ENCODE measurements at places on chromosomes 16 and 17.

DNA sequence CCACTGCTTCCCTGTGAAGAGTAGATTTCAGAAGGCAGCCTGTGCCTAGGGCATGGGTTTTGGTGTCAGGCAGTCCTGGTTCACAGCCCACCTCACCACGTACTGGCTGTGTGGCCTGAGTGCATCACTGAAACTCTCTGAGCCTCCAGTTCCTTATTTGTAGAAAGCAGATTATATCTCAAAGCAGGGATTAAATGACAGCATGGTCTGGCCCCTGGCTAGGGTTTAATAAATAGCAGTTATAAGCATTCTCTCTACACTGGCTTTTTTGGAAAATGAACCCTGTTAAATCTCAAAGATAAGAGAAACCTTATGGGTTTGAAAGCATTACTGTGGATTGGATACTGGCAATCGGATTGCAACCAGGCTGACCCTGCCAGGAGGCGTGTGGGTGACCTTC is 2.9 kb upstream of the MT1M start:
- no peak for DNase-seq

DNA sequence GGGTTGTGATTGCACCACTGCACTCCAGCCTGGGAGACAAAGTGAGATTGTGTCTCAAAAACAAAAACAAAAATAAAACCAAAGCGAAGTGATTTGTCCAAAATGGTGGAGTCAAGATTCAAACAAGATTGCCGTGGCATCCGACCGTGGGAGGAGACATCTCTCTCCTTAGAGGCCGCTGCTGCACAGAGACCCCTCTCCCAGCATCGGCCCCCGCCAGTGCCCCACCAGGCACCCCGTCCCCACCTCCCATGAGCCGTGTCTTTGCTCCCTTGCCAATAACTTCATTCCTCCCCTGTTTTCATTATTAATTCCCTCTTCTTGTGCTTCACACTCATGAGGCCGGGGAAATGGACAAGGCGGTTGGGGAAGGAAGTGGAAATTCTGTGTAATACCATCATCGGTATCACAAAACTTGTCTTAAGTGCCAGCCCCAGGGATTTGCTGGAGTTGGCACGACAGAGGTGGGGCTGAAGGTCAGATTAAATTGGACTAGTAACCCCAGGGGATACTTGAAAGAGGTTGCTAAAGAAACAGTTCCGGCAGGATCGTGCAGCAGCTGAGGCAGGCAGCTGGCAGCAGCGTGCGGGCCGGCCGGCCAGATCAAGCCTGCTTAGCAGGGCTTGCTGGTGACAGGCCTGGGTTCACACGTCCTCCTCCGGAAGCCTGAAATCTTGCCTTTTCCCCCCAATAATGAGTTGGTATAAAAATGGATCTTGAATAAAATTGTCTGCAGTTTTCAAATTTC is 66.8 kb downstream of the RTN4RL1 start:
- DNase-seq, result no peak

DNA sequence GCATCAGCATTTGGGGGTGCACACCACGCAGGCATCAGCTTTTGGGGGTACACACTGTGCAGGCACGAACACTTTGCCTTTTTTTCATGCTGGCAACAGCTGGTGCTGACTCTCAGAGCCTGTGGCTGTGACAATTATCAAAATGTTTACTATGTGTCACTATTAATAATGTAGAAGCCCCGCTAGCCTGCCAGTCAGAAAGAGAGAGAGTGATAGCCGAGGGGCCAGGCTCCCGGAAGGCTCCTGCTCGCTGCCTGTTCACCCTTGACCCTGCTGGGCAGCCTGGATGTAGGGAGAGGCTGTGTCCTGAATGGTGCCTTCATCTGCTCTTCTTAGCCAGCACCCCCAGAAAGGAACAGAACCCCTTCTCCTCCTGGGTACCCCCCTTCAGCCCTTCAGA is 61.9 kb downstream of the SDK2 start:
- DNase-seq, result no peak

- DNase-seq, result no peak
These were observed 20.4 kb upstream of the NUP93 start for GRCh38 chr16:56709443-56710040.

- no peak for DNase-seq
These were observed 44.3 kb downstream of the SPECC1 start for GRCh38 chr17:20053361-20053964.

- no peak for DNase-seq
These were observed 11.3 kb upstream of the GSE1 start for GRCh38 chr16:85601730-85602401.

- DNase-seq, result no peak
These were observed 357.9 kb downstream of the SLC39A11 start for GRCh38 chr17:72734613-72735012.

GRCh38 chr16:3458852-3459361 is 15.4 kb downstream of the NAA60 start:
- DNase-seq, result no peak

GRCh38 chr16:55284718-55285099 is 39.3 kb upstream of the IRX6 start:
- no peak for DNase-seq

DNA sequence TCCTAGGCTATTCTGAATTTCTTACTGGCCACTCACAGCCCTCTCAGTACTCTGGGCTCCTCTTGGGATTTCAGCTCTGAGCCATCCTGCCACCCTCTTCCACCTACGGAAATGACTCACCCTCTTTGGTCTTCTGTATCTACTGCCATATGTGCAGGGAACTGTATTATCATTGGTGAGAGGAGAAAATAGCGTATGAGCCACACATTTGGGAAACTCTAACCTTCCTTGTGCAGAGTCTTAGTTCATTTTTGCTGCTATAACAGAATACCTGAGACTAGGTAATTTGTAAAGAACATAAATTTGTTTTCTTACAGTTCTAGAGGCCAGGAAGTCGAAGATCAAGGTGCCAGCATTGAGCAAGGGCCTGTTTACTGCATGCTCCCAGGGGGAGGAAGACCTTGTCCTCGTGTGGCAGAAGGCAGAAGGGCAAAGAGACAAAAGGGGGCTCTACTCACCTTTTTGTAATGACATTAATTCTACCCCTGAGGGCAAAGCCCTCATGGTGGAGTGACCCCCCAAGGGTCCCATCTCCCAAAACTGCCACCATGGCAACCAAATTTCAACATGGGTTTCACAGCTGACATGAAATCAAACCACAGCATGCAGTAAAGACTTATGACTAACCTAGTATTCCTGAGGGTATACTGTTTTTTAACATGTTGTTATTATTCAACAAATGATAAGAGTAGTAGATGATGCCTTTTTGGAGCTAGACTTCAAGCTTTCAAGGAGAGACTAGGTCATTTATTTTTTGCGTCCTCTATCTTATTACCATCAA is 191.8 kb downstream of the PRKCA start:
- no peak for DNase-seq

- DNase-seq, result no peak
These were observed 103.1 kb downstream of the STX8 start for GRCh38 chr17:9472541-9472940.

- DNase-seq, result no peak
These were observed 314.3 kb downstream of the SOX9 start for GRCh38 chr17:72434991-72435618.

DNA sequence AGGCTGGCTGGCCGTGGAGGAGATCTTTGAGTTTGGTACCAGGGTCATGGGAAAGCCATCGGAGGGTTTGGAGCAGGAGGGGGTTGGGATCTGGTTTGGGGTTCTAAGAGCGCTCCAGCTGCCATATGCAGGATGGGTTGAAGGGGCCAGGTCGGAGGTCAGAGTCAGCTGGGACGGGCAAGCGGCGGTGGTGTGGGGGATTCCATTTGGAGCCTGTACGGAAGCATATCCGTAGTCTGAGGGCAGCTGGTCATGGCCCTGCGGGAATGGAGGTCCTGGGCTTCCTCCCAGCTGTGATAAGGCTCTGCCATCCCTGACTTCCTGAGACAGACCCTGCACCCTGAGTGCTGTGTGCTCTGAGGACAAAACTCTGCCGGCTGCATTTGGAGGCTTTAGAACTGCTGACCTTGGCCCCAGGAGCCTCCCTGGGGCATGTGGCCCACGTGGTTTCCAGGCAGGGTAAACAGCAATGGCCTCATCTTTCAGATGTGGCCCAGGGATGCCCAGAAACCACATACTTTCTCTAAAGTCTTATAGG is 46.5 kb downstream of the ATP2C2 start:
- DNase-seq, result no peak

GRCh38 chr17:3732210-3732621 is 8.5 kb downstream of the HASPIN start:
- no peak for DNase-seq

GRCh38 chr17:885971-886571 is 93.5 kb downstream of the NXN start:
- no peak for DNase-seq

- DNase-seq, result no peak
These were observed 142.9 kb downstream of the RAB11FIP4 start for GRCh38 chr17:31534223-31534888.

DNA sequence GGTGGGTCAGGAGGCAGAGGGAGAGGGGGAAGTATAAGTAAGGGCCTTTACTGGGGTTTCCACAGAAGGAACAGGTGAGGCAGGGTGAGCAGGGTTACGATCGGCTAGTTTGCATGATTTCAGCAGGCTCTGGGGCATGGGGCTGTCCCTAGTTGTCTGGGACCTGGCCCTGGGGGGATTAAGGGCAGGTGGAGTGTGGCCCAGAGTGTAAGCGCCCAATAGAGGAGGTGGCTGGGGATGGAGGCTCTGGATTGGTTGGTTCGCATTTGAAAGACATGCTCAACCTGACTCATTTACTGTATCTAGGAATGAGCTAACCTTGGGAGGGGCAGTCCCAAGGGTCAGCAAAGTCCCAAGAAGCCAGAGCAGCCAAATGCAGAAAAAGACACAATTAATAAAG is 230.3 kb downstream of the MAP2K4 start:
- no peak for DNase-seq

DNA sequence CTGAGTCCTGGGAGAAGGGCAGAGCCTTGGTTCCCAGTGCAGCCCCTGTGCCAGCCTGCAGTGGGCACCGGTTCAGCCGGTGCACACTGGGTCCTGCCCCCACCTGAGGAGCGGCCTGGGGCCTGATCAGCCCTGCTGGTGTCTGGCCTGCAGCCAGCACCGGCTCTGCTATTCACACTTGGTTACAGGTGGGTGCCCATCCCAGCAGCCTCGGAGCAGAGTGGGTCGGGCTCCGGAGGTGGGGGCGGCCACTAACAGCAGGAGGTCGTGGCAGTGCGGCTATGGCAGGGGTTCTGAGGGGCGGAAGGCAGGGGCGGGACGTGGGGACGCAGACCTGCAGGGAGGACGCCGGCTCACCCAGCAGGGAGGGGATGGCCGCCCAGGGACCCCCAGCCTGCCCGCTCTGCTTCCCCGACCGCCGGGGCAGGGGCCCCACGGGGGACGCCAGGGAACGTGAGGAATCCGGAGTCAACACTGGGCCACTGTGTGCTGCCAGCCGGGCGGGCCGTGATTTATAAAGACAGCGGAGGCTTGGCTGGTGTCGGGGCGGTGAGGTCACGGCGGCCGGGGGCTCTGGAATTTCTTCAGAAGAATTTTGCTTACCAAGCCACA is 20.3 kb downstream of the METRNL start:
- no peak for DNase-seq

GRCh38 chr17:76867578-76868175 is 527 bp upstream of the MGAT5B start:
- no peak for DNase-seq

DNA sequence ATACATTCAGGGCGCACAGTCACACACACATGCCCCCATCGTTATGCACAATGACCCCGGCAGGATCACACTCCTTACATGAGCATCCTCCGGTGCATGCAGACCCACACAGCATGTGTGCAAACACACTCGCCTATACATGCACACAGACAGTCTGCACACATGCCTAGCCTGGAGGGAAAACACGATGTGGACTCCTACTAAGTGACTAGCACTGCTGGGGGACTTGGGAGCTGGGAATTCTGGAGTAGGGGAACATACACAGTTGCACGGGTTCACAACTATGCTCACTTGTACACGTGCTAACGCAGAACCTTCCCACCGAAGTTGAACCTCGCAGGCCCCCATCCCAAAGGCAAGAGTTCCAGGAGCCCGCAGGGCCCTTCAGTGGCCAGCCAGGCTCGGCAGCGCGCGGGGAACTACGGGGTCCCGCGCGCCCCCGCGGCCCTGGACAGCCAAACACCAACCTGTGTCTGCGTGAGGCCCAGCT is 2.0 kb downstream of the DLX3 start:
- no peak for DNase-seq

DNA sequence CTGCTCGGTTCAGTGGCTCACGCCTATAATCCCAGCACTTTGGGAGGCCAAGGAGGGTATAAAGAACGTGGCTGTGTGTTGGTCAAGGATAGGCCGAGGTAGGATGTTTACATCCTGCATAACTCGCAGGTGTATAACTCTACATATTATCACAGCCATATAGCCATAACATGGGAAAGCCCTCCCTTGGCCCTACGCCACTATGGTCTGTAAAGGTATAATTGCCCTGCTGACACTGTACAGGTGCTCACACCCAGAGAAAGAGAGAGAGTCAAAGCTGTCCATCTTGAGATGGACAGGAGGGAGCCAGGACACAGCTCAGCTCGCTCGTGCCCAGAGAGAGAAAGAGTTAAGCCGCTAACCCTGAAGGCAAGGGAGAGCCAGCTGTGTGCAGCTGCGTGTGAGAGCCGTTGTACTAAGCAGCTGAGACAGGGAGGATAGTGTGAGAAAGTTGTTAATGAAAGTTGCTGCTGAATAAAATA is 30.4 kb upstream of the DHX8 start:
- DNase-seq, result no peak

DNA sequence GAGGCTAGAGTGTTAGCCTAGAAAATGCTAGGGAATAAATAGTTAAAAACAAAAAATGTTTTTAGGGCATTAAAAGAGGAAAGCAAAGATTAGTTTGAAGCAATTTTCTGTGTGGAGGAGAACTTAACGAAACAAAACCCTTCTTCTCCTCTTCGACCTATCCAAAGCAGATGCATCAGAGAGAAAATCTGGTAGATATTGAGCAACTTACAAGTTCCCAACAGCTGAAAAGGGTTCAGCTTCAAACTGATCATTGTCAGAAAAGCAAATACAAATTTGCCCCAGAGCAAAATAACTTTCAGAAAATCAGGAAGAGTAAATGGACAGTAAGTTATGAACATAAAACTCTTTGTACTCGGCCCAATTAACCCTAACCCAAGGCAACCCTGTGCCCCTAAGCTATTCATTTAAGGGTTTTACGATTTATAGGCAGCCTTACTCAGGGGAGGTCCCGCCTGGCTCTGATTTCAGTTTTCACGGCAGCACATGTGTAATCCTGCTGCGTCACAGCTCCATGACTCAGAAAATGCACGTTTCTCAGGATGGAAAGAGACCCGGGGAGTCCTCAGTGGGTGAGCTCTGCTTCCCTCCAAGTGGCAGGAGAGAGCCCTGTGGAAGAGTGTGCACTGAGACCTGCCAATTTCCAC is 405.7 kb upstream of the SALL1 start:
- DNase-seq, result no peak

GRCh38 chr17:74737299-74738050 is 419 bp downstream of the RAB37 start:
- DNase-seq, result no peak

GRCh38 chr16:47017636-47018035 is 44.2 kb upstream of the DNAJA2 start:
- no peak for DNase-seq

GRCh38 chr17:74605361-74605760 is 13.3 kb upstream of the CD300LD start:
- no peak for DNase-seq
